GM12878 (cell line): ENCODE measurements at places on chromosomes 1 and 21. TPM values are rescaled to one million over a fixed set of nuclear protein-coding genes. Genes with fewer than 3 reads are reported as not detected.

GRCh38 chr1:186980400-186980799 is 151.7 kb downstream of the PLA2G4A start:
- no peak for DNase-seq

GRCh38 chr21:45404730-45405270 is at the start of gene COL18A1:
Gene COL18A1 (plus strand): TSS chr21:45405165. CDS start chr21:45405231, 66 bp downstream.
- DNase-seq: no peak

DNA sequence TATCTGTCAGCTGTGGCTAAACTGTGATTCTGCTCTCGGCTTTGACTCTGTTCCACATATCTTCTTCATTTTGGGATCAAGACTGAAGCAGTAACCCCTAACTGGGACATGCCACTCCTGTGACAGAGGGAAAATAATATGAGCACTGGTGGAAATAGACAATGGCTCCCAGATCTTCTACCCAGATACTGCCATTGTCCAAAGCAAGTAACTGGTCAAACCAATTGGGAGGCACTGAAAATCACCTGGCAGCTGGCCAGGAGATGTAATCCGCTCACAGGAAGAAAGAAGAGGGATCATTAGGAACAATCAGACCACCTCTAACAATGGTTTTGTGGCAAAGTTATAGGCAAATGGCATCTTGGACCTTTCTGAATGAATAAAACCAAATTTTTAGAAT is 10.7 kb downstream of the SNX7 start:
- no peak for DNase-seq

DNA sequence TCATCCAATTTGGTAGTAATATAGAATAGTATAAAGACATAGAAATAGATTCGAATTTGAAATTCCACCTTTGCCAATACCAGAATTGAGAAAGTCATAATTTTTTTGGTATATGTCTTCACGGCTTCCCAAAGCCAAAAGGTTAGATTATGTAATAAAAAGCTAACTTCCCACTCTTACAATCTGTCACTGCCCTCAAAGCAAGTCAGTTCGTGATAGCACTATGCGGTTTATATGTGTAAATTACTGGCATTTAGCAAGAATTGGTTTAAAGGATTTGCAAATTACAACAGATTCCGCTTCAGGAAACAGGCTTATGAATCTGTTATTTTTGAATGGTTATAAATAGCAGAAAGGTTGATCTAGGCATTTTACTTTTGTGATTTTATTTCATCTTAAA is 679.4 kb upstream of the ADGRL2 start:
- DNase-seq: no peak

CATSPERE gene
- polyA plus RNA-seq: 0.17 and 0.28 TPM in 2 replicates

OR10X1 gene
- not detected in 2 replicates for polyA plus RNA-seq
